Tongue (tissue), 3 donors: ENCODE measurements at places on chromosomes 16 and 17.
A peak's percentile ranks its signal among the peaks of the same experiment; 100 is the strongest.

- DNase-seq, result no peak
These were observed 47.6 kb upstream of the MGAT5B start for GRCh38 chr17:76820561-76820960.

DNA sequence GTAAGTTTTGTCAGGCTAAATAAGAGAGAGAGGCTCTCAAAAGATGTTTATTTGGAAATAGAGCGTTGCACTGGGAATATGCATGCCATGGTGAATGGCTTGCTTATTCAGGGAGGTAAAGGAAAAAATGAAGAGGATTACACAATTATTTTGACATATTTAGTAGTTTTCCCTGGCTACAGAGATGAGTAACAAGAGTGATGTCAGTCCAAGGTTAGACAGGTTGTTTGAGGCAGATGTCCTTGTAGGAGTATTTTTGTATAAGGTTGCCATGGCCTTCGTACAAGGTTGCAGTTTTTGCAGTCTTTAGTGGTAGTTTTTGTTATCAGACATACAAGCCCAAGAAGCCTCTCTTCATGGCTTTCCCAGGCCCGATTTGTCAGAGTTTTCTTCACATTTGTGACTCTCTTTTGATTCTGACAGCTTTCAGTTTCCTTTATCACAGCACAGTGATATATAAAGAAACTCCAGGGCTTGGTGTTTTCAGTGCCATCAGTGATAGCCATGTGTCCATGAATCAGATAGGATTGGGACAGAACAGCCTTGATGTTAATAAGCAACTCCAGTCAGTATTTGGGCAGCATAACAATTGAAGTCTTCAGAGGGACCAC lies 18.7 kb upstream of the LGALS9 start:
- no peak for DNase-seq

DNA sequence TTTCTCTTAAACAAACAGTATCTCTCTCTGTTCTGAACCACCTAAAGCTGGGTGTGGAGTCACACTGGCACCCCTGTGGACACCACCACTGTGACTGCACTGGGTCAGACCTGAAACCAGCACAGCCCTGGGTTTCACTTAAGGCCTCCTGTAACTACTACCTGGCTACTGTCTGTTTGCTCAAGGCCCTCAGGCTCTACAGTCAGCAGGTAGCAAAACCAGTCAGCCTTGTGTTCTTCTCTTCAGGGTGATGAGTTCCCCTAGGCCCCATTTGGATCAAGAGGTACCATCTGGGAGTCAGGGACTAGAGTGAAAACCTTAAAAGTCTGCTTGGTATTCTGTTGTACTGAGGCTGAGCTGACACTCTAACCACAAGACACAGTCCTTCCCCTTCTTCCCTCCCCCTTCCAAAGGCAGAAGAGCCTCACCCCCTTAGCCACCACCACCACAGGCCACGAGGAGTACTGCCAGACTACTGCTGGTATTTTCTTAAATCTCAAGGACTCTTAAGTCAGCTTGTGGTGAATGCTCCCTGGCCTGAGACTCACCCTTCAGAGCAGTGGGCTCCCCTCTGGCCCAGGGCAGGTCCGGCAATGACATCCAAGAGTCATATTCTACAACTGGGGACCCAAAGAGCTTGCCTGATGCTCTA lies 153.2 kb upstream of the MON1B start:
- no peak for DNase-seq

DNA sequence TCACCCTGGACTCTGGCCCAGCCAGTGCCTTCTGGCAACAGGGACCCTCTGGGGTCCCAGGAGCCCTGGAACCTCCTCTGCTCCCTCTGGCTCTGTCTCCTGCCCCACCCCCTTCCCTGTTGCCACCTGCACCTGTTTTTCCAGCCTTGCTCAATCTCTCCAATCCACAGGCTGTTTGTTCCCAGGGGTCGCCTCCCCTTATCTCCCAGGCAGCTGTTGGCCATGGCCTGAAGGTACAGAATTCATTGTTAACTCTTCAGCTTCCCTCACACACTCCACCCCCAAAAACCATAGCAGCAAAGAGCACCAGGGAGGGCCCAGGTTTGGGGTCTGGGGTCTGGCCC lies 39.3 kb upstream of the TOB1 start:
- DNase-seq, result peak; percentile 66

- peak; percentile 62 for DNase-seq
These were observed 115.7 kb downstream of the ZNF423 start for GRCh38 chr16:49740256-49740655.

- peak; percentile 13 for DNase-seq
These were observed 1.9 kb downstream of the HNF1B start for GRCh38 chr17:37742762-37743611.

- peak; percentile 64 for DNase-seq
These were observed 1.5 kb upstream of the SREBF1 start for GRCh38 chr17:17837966-17838962.

- DNase-seq, result no peak
These were observed 1.0 kb upstream of the EPN3 start for GRCh38 chr17:50531428-50532025.

- DNase-seq, result no peak
These were observed 51.0 kb upstream of the TOX3 start for GRCh38 chr16:52597772-52598483.

DNA sequence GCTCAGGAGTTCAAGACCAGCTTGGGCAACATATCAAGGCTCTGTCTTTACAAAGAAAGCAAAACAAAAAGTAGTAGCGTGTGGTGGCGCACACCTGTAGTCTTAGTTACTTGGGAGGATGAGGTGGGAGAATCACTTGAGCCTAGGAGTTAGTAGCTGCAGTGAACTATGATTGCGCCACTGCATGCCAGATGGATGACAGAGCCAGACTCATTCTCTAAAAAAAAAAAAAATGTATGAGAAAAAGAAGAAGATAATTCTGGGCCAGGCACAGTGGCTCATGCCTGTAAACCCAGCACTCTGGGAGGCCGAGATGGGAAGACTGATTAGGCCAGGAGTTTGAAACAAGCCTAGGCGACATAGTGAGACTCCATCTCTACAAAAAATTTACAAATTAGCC lies 28.5 kb downstream of the STAT5B start:
- DNase-seq, result no peak

DNA sequence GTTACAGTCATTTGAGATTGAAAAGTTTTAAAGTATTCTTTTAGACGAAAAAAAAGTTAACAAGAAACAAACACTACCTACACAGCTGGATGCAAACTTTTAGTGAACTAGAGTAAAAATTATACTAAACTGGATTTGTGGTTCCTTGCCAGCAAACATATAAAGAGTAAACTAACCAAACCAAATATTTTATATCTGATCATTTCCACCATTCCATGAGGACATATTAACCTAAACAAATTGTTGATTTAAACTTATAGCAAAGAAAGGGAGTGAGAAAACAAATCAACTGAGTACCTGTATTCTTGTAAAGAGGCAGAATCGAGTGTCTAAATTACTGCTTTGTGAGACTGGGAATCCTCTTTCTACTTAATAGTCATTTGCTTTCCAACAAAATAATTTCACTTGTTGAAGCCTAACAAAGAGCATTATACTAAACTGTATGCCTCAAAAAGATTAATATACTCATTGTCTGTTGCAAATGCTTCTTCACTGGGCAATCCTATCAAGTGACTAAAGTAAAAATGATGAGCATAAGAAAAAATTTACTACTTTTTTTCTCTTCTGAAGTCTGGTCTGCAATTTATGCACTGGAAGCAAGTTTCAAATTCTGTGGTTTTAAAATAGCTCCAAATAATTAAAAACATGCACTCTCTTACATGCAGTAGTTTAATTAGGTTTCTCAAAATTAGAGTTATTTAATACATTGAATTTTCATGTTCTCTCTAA lies 37.5 kb downstream of the AKAP10 start:
- no peak for DNase-seq

DNA sequence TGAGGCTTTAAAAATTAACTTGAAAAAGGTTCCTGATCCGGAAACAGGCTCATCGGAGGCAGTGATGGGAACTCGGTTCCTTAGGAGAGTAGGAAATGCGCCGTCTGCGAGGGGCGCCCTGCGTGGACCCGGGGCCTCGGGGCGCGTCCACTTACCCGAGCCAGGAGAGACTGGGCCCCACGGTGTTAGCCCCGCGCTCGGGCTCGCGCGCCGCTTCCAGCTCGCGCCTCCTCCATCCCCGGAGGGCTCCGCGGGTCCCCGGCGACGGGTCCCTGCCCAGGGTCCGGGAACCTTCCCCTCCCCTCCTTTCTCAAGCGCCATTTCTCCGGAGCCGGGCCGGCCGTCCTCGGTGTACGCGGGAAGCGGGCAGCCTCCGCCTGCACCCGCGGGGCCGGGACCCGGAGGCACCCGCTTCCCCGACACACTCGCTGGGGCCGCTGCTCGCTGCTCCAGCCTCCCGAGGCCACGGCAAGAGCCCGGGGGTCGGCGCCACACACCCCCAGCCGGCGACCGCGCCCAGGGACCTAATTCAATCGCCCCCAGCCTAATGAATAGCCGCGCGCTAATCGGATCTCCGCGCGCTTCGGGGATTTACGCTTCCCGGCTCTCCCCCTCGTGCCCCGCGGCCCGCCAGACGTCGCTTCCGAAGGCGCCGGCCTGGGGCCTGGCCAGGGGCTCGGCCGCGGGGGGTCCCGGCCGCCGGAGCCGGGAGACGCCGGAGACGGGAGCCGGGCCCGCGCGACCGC lies 2.2 kb upstream of the BAHCC1 start:
- DNase-seq, result peak; percentile 51

DNA sequence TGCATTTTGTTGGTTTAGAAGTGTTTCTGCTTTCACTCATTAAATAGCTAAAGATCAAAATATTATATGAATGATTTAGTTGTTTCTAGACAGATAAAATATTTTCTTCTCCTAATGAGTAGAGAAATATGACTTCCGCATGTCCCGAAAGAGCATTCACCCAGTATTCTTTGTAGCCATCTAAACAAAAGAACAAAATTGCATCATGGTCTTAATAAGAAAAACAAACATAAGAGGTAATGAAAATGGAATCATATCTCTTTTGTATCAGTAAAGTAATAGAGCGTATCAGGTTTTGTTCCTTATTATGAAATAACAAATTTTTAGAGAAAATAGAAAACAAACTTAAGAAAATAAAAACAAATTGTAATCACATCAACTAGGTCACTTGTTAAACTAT lies 16.1 kb upstream of the KCNJ2 start:
- DNase-seq, result no peak

DNA sequence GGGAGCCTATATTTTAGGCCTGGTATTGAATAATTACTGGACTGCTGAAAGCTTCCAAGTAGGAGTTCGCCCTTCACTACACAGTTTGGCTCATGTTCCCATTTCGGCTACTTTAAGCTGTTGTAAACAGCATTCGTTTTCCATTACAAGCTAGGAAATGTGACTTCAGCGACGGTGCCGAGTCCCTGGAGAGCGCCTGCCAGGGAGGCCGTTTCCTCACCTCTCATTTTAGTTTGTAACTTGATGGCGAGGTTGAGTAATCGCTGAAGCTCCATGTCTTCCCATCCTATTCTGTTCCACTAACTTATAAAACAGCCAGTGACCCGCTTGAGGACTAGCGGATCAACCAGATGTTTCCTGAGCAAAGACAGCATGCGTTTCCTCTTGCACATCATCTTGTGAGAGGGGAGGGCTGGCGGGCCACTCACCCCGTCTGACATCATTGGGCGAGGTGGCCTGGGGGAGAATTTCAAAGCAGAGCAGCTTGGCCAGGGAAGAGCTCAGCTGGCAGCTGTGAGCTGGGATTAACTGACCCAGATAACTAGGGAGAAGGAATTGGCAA lies 32.9 kb downstream of the PCTP start:
- peak; percentile 77 for DNase-seq

- no peak for DNase-seq
These were observed 86.8 kb downstream of the USP32 start for GRCh38 chr17:60305141-60305540.

DNA sequence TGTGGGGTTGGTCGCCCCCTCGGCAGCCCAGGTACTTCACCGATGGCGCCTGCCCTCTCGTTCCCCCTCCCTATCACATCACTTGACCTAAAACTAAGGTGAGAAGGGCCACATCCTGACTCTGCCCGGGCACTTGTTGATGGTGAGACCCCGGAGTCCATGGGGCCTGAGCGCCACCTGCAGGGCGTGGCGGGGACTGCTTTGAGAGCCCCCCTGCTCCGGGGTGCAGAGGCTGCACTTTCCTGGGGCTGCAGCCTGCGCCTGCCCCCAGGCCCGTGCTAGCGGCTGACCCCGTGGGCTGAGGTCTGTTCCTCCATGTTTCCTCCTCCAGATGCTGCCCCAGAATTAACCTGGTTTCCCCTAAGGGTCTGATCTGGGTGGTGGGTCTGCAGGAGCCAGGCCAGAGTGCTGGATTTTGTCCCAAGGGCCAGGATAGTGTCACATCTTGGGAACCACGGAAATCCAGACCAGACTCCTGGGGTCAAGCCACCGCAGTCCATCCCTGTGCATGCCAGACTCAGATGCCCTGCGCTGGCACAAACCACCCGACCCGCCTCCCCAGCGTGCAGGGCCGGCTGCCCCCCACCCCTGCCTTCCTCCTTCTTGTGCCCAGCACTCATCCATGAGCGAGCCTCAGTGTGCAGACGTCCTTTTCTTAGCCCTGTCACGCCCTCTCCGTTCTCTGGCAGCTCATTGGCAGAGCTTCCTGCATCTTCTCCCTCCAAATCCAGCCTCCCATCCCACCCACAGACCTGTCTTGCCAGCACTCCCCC lies 2.7 kb downstream of the NDUFAF8 start:
- DNase-seq, result peak; percentile 69

DNA sequence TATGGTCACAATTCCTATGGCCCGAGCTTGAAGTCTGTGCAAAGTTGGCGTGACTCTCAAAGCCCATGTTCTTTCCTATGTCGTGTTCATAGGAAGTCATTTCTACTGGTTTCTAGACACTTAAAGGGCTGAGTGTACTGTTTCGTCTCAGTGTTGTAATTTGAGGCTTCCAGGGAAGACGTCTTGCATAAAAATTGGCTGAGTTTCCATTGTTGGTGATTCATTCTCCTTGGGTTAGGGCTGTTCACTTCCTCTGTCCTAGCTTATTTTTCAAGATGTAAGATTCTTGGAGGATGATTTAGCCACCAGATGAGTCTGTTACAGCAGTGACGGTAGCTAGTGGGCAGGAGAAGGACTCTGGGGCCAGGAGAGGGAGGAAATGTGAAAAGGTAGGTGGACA lies 43.1 kb downstream of the PIK3R5 start:
- DNase-seq, result peak; percentile 41

DNA sequence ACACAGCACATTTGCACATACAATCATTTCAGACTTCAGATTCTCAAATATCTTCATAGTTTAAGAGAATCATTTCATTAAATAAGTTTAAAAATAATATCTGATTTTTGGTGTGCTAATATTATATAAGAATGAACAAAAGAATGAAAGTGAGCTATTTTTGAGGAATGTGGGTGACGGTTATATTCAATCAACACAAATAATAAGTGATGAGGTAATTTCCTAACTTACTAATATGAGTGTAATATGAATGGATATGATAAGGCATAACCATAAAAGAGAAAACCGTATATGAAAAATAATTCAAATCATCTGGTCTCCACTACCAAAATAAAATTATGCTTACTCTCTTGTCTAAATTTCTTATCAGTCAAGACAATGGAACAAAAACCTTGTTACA lies 68.4 kb upstream of the NACA2 start:
- no peak for DNase-seq

DNA sequence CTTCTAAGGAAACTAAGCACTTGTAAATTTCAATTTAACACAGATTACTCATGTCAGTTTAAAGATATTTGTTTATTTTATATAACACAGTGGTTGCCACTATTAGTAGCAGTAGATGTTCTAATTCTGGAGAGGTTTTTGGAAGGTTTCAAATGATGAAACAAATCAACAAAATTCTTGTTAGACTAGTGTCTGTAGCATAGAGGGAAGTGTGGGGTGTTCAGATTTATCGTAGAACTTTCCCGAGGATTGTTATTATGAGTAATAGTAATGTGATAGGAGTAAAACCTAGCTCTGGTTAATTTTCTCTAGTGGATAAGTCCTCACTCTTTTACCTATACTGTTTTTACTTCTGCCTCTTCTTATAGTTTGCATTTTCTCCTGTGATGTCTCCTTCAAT lies 6.3 kb downstream of the GAN start:
- no peak for DNase-seq
